Fibroblast of upper back skin (primary cell): ENCODE measurements at places on chromosomes 5 and 9.

DNA sequence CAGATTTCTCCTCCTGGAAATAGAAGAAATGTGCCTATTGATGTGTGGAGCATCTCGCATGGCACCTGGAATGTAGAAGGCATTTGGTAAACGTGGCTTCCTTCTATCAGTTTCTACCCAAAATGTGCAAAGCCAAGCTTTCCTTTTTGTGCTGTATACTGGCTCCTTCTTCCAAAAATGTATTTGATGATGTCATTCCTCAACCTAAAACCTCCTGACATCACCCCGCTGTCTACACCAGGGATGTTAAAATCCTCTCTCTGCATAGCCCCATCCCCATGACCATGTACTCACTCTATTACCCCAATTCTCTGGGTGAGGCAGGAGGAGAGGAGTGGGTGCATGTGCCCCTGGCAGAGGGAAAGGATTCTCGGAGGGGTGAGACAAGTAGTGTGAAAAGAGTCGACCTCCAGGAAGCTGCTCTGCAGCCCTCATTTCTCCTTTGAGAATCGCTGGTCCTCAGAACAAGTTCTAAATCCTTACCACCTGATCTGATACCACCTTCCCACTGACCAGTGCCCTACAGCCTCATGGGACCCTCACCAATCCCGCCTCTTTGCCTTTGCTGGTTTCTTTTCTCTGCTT, 11.7 kb upstream of the MED10 start:
- DNase-seq: no peak

- no peak for DNase-seq
Measured at GRCh38 chr5:95317687-95318086, 32.8 kb upstream of the MCTP1 start.

- peak; percentile 9 for DNase-seq
Measured at GRCh38 chr9:18296702-18297055, 177.3 kb upstream of the ADAMTSL1 start.

DNA sequence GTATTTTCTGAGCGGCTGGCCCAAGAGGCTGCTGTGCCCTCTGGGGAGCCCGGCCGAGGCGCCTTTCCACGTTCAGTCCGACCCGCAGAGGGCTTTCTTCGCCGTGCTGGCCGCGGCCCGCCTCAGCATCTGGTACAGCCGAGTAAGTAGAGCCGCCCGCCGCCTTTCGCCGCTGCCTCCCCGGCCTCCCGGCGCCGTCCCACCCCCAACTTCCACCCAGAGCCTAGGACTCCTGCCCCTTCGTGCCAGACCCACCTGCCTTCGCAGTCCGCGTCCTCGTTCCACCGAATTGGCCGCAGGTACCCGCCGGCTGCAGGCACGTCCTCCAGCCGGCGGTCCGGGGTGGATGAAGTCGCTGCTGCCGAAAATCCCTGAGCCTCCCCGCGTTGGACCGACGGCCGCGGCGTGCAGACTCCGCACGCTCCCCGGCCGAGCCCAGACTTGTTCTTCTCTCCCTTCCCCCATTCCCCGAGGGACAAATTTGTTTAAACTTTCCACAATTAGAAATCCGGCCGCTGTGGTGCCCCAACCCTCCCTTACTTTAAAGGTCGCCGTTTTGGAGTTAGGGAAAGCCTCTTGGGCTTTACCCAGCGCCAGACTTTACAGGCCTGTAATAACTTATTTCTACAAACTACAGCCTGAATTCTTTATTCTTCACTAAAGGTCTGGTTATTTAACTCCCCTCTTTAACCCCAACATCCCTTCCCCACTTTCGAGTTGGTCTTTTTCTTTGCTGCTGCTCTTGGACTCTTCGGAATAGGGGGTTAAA, 589 bp downstream of the RIC1 start:
- DNase-seq: peak; percentile 24
